ENCODE measurements at places on chromosomes 13 and 19. TPM values are rescaled to one million over a fixed set of nuclear protein-coding genes. Genes with fewer than 3 reads are reported as not detected.

The PROZ gene
- polyA plus RNA-seq = not detected

The PLPPR3 gene
- not detected for polyA plus RNA-seq

The CYP4F2 gene
- polyA plus RNA-seq = not detected

The LINGO3 gene
- not detected for polyA plus RNA-seq

The ATP1A3 gene
- 48.3 TPM for polyA plus RNA-seq

The RXFP2 gene
- not detected for polyA plus RNA-seq

- no peak for DNase-seq
These were observed 40.6 kb downstream of the UQCRFS1 start for GRCh38 chr19:29172302-29172701.

DNA sequence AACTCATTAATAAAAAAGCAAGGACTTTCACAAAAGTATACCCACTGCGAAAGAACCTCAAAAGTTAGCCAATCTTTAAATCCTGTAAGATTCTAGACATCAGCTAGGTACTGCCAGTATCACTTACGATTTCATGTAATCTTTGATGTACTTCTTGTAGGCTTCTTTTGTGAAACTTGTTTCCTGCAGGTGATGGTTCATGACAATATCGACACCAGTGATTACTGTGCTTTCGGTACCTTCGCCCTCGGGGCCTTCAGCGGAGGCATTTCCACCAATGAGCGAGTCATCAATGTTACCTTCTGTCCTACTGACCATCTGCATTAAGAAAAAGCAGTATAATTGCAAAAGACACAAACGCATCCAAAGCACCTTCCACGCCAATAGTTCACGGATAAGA lies 1.1 kb downstream of the TPT1 start:
- no peak for DNase-seq

DNA sequence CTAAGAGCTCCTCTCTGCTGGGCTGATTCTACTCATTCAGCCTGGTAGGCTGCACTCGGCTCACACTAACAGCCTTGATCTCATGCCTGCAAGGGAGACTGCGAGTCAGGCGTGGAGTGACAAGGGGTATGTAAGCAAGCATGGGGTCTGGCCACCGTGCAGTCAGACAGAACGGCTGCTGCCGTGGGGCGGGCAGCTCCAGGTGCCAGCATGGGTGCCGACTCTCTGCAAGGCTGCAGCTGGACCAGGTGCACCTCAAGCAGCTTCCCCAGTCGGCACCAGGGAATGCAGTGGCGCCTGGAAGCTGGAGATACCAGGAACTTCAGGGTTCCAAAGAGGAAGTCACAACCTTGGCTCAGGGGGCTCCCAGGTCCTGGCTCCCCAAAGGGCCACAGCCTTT lies 892.3 kb downstream of the OLFM4 start:
- DNase-seq = no peak

- no peak for DNase-seq
These were observed 21.2 kb downstream of the RCBTB2 start for GRCh38 chr13:48511621-48512230.

DNA sequence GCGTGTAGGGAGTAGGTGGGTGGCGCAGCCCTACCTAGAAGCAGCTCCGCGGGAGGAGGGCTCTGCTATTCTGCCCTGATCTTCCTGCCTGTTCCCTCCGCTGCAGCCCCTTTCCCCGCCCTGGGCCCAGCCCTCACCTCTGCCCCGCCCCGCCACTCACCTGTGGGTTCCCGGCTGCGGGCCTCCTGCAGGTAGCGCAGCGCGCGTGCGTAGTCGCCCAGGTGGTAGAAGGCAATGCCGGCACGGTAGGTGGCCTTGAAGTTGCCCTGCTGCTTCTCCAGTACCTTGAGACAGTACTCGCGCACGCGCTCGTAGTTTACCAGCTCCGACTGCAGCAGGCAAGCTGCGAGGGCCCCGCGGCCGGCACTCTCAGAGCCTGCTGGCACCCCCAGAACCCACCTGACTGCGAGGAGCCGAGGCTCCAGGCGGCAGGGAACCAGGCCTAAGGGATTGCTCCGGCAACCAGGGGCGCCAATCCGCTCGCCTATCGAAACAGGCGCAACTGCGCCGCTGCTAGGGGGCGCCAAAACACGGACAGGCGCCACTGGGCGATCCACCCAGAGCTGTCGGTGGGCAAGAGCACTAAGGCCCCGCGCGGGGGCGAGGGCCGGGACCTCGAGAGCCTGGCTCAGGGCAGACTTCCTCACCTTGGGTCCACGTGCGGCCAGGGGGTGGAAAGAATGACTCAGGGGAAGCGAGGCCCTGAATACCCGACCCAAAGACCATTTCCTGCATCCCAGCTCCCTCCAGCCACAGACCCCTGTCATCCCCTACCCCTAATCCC lies 965 bp downstream of the TTC9B start:
- no peak for DNase-seq

- DNase-seq = no peak
These were observed 75.9 kb downstream of the ESD start for GRCh38 chr13:46721054-46721453.

DNA sequence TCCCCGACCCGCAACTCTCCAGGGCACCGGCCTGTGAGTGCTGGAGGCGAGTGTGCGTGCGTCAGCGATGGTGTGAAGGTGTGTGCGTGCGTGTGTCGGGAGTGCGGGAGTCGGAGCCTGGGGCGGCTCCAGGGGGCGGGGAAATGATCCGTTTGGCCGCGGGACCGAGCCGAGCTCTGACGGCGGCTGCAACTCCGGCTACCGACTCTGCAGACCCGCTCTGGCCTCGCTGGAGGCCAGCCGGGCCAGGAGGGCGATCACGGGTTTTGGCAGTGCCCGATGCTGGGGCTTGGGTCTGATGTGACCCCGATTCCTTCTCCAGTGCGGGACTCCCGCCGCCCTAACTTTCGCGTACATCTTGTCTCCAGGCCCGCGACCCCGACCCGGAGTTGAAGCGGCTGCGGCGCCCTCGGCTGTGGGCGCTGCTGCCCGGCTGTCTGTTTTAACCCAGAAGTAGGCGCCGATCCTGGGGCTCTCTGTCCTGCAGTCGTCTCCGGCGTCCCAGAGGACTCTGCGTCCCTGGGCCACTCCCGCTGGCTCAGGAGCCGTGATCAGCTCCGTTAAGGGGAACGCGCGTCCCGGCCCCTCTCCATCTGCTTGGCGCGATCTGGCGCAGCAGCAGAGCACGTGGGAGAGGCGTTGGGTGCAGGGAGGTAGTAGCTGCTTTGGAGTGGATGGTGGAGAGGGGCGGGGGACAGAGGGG lies 1.2 kb downstream of the CHST8 start:
- no peak for DNase-seq

- DNase-seq = peak; percentile 81
These were observed 66.6 kb upstream of the ZNF527 start for GRCh38 chr19:37304190-37304883.

DNA sequence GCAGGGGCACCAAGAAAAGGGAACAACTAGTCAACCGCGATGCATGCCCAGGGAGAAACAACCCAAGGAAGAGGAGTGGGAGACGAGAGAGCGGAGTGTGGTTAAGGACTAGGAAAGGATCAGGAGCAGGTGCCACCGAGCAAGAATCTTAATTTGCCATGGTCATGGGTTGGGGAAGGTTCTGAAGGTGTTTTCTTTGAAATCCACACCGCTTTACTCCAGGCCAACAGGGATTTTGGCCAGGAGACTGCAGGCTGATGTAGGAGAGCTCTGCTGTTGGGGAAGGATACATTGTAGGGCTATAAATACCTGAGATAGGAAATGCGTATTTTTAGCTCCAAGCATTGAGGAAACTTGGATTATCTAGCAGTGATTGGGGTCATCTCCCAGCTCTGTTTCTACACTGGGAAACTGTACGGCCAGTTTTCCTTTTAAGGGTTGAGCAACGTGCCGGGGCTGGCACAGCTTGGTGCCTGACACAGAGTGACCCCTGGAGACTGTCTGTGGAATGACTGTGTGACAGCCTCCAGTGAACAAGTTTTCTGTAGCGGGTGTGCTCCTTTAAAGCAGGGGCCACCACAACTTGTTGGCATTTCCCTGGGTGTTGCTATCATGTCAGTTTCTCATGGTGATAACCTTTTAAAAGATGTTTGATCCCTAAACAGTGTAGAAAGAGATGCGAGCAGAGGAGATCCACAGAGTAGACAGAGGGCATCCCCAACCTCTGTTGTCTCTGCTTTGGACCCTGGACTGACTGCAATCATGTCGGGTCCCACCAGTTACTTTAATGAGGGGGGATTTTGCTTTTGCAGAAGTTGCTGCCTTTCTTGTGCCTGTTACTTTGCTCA lies 34.3 kb downstream of the ZNF536 start:
- no peak for DNase-seq

GRCh38 chr19:39052243-39052746 lies 19.9 kb upstream of the FBXO27 start:
- peak; percentile 38 for DNase-seq

DNA sequence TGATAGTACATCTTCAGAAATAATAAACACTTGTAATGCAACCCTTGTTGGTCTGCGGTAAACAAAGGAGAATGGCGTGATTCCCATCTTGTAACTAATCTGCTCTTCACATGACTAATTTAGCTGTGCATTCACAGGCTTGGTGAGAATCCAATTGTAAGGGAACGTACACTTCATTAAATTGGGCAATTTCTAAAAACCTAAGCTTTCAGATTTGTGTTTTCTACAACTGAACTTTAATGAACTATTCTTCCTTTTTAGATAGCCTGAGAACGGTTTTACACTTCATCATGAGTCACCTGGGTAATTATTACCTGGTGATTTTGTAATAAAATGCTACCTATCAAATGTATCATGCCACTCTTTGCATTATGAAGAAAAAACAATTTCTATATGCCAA lies 306.9 kb downstream of the KLF5 start:
- no peak for DNase-seq

GRCh38 chr13:105048677-105049076 lies 1486.8 kb downstream of the EFNB2 start:
- DNase-seq = no peak

- DNase-seq = no peak
These were observed 64.3 kb downstream of the RASL11A start for GRCh38 chr13:27334774-27335435.

GRCh38 chr13:110412132-110412914 lies 105.2 kb downstream of the COL4A2 start:
- DNase-seq = peak; percentile 91

DNA sequence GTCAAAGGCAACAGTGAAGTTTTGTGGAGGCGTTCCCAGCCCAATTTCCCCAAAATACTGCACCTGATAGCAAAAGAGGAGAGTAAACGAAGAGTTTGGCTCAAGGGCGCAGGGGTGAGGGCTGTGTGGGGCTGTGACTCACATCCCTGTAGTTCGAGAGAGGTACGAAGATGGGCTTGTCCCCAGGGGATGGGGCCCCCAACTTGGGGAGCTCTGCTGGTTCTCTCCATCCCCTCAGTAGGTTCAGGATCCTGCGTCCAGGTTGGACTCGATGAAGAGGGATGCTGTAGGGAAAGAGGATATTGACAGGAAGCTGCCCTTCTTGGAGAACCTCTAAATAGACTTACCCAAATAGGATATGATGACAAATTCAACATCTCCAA lies 3.4 kb downstream of the NAPSA start:
- no peak for DNase-seq

DNA sequence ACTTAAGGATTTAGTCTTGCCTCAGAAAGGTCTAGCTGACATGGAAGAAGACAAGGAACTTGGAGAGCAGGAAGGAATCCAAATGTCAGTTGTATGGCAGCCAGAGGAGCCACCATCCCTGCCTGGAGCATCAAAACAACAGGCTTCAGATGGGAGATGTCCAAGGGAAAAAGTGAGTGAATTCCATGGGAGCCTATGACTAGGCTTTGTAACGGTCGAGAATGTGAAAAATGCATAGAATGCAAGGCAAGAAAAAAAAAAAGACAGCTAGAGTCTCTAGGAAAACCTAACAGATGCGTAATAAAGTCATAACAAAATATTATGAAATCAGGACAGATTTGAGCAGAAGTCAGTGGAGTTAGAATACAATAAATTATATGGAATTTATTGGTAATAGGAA lies 183.7 kb upstream of the LSM14A start:
- no peak for DNase-seq

GRCh38 chr19:23992348-23992747 lies 77.7 kb downstream of the ZNF726 start:
- no peak for DNase-seq

DNA sequence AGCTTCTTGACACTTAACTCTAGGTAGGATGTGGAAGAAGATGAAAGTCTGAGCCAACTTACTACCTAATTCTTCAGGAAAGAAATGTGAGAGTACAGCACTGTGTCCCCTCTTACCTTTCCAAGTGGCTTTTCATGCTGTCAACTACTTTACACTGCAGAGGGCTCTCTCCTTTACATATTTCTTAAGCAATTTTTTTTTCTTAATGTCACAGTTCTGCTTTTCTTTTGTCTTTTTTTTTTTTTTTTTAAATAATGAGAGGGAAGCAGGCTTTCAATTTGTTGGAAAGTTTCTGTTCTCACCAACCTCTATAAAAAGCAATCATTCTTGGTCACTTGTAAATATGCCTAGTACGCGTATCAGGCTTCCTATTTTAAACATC lies 212.7 kb upstream of the MIR17HG start:
- DNase-seq = no peak

- DNase-seq = peak; percentile 98
These were observed 534 bp upstream of the PIK3R2 start for GRCh38 chr19:18152442-18152816.

DNA sequence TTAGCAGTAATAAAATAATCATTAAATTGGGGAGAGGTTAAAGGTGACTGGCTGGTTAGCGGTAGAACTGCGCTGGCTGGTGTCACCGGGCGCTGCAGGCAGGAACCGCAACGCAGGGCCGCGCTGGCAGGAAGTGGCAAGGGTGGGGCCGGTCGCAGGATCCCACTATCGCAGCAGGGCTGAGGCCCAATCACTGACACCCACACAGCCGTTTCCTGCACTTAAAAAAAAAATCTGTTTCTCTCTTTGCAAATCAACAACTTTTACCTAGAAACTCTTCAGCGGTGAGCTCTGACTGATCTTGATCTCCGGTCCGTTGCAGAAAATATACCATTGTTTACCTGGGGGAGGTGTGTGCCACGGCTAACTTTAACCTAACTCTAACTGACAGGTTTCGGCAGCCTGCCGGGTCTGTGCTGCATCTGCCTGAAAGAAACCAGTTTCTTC lies 46.9 kb downstream of the KLF2 start:
- peak; percentile 88 for DNase-seq

DNA sequence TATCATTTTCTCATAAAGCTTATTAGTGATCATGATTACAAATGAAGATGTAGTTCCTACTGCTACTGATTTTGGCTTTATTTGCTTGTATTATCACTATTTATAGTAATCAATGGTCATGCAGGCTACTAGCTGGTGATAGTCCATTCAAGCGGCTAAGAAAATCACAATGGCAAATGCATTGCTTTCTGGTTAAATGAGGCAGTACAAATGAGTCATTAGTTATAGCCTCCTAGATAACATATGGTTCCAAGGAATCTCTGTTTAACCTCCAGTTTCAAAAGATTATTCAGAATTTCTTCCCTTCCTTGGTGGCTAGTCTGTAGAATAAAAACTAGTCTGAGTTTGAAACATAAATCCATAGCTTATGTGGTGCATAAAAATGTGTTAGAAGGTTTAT lies 141.3 kb upstream of the HTR2A start:
- no peak for DNase-seq

DNA sequence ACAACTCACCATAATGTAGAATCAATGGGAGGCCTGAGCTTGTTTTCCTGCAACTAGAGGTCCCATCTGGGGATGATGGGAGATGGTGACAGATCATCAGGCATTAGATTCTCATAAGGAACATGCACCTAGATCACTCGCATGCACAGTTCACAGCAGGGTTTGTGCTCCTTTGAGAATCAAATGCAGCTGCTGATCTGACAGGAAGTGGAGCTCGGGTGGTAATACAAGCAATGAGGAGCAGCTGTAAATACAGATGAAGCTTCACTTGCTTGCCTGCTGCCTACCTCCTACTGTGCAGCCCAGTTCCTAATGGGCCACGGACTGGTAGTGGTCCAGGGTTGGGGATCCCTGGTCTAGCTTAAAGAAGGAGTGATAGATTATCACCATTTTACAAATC lies 33.0 kb downstream of the KPNA3 start:
- DNase-seq = no peak
